ENCODE measurements at places on chromosomes 11 and 22.

DNA sequence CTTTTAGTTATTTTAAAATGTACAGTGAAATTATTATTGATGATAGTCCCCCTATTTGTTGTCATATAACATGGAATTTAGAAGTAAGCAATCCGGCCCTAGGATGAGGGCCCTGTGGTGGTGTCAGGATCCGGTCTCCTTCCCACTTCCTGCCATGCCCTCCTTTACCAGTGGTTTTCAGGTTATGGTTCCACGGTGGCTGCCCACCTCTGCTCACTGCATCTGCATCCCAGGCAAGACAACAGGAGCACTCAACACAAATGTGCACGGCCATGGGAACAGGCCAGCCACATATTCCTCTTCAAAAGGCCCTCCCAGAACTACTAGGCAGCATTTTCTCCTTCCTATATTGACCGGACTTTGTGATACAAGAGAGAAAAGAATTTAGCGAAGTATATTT is 1007.2 kb downstream of the TBC1D22A start:
- DNase-seq: no peak

GRCh38 chr22:35783943-35784614 is 66.4 kb downstream of the APOL5 start:
- DNase-seq: no peak

DNA sequence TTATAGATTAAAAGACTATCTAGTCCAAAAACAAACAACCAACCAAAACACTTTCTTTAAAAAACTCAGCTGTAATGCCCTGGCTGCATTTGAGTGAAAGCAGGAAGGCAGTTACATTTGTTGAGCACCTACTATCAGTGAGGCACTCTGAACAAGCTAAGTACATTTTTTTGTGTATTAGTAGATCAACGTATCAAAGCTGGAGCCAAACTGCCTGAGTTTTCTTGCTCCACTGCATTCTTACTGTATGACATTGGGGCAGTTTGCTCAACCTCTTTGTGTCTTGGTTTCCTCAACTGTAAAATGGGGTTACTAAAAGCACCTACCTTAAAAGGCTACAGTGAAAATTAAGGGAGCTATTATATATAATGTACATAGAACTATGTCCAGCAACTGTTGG is 22.0 kb downstream of the COA4 start:
- DNase-seq: no peak

- no peak for DNase-seq
Observed at GRCh38 chr11:115769891-115770290, 265.7 kb upstream of the CADM1 start.

- no peak for DNase-seq
Observed at GRCh38 chr11:1570001-1570453, 2.0 kb downstream of the DUSP8 start.

Measured in GM12864 (cell line).